ENCODE measurements at places on chromosomes 2 and 18.

GRCh38 chr18:14964406-14964805 is 216.4 kb downstream of the ANKRD30B start:
- no peak for DNase-seq

GRCh38 chr18:41075212-41075611 is 879.8 kb upstream of the PIK3C3 start:
- no peak for DNase-seq

GRCh38 chr2:22904126-22904684 is 480.8 kb upstream of the KLHL29 start:
- DNase-seq, result no peak

DNA sequence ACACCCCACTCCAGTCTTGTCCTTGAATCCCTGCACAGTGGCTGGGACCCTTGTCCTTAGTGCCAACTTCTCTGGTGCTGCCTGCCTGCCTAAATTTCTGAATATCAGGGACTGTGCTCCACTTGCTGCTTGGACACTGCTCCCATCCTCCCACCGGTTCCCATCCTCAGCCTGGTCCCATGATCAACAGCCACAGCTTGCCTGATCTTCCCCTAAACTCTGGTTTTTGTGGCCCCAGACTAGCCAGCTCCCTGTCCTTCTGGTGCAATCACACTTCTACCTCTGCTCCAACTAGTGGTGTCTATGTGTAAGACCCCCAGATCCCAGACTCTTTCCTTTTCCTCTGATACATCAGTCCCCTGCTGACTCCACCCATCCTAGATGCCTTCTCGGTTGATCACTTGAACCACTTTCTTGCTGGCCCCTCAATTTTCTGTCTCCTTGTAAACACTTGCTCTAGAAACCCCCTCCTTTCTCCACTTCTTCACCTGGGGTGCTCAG is 37.2 kb upstream of the POLE4 start:
- DNase-seq, result no peak

- no peak for DNase-seq
These were observed 392.8 kb downstream of the TNS1 start for GRCh38 chr2:217609952-217610351.

DNA sequence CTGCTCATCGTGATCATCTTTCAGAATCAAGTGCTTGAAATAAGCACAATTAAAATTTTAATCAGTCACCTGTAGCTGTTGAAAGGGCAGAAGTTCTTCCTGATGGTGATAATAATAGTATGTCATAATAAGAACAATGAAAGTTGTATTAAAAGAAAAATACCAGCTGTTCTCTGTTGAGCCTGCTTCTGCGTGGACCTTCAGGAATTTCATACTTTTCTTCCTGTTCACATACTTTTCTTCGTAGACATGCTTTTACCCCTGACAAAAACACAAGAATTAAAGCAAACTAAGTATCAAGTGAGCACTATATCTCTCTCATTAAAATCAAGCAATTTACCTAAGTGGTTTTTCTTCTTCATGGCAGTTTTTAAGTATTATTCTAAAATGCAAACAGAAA is 79.2 kb downstream of the BARD1 start:
- no peak for DNase-seq

DNA sequence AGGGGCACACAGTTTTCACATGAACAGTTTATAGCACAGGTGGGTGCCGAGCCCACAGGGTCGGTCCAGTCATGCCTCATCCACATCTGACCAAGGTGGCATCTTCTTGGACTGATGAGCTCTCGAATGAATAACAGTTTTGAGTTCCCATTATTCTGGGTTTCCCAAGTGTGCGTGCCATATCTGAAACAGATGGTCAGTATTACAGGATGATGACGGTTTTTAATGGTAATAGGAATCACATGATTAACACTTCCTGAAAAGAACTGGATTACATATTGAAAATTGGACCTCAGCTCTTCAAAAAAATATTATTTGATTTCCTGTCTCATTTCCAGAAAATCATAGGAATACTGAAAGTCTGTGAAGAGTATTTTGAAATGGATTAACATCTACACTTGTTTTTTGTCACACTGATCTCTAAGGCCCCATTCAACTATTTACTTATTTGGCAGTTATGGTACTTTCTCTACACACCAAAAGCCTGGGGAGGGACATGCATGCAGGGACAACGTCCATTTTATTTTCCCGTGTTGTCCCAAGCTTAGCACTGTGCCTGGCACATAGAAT is 22.2 kb upstream of the NAB1 start:
- no peak for DNase-seq

DNA sequence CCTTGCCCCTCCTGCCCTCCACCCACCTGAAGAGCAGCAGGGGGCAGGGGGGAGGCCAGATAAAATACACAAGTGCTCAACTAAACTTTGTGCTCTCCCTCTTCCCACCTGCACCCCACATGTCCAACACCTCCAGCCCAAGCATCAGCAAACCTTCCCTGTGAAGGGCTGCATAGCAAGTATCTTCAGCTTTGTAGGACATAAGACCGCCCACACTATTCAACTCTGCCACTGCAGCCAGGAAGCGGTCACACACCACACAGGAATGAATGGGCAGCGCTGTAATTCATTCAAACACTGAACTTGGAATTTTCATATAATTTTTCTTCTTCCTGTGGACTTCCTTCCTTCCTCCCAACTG is 27.5 kb downstream of the TFCP2L1 start:
- no peak for DNase-seq

DNA sequence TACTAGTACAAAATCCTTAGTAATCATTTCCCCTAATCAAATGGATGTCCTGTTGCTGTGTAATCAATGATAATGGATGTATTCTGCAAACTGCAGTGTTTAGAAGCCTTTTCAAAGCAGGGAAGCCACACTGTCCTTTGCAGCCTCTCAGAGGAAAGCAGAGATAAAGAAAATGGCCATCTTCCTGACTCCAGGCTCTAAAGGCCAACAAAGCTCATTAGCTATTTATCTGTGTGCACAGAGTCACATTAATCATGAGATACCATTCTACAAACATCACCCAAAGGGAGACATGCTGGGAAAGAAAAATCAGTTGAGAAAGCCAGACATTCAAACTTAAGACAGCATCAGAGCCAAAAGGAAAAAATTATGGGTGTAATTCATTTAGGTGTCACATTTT is 165.0 kb downstream of the RAD51AP2 start:
- DNase-seq, result no peak

DNA sequence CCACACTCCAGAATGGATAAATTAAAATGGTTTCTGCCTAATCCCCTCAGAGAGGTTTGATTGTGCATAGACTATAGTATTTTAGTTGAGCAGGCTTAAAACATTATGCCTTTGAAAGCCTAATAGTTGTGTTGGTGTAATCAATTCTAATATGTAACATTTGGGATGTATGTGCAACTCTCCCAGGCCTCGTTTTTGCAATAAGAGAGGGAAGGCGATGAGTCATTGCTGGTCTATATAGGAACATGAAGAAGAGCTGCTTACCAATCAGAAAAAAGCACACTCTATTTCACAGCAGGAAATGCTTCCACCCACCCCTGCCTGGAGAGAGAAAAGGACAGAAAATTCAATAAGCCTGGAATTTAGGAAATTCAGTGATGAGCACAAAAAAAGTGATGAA is 1424.0 kb upstream of the PIK3C3 start:
- DNase-seq, result no peak

DNA sequence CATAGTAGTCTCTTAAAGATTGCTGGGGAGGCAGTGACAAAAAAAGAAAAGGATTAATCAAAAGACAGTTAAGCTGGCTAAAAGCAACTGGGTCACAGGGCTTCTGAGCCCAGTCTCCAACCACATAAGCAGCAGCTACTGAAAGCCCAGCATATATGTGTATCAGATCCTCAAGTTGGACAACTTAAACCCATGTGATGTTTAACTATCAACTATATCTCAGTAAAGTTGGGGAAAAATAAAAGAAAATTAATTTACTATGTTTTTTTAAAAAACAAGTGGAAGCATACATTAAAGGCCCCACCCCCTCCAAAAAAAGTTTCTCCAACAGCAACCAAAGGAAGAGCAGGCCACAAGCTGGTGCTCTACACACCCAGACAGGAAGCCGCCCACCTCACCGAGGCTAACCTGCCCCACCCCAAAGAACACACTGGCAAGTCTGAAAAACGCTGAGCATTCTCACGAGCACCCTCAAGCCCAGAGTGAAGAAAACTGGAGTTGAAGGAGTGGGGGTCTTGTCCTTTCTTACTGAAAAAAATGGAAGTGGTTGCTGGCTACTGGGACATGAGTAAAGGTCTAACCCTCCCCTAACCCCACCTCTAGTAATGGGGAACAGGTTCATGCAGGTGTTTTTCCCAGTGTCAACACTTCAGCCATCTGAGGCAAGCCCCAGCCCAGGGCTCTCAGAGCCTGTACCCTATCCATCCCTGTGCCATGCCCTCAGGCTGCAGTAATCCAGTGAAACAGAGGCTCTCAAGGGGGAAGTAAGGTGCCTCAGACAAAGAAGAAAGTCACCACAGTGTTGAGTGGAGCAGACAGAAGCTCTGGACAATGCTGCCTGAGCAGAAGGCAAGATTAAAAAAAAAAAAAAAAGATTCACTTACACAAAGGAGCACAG is 106.3 kb downstream of the GYPC start:
- no peak for DNase-seq

GRCh38 chr2:149467436-149467835 is 120.1 kb downstream of the MMADHC start:
- no peak for DNase-seq

GRCh38 chr18:8329186-8329771 is 280.0 kb upstream of the RAB12 start:
- DNase-seq, result no peak

DNA sequence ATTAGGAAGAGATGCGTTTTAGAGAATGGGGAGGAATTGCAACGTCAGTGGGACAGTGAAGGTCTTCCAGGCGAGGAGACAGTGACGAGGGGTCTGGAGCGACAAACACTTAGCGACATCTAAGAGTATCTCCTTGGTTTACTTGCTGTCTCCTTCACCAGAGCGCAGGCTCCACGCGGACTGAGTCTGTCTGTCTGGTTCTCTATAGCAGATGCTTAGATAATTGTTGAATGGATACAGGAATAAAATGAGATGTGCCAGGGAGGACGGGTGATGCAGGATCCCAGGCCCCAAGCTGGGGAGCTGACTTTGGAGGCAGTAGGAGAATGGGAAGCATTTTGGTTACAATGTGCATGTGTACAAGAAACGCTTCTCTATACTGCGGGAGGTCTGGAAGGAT is 56.9 kb upstream of the SMAD7 start:
- DNase-seq, result no peak

- no peak for DNase-seq
These were observed 26.1 kb upstream of the SLC38A11 start for GRCh38 chr2:164981217-164981990.

DNA sequence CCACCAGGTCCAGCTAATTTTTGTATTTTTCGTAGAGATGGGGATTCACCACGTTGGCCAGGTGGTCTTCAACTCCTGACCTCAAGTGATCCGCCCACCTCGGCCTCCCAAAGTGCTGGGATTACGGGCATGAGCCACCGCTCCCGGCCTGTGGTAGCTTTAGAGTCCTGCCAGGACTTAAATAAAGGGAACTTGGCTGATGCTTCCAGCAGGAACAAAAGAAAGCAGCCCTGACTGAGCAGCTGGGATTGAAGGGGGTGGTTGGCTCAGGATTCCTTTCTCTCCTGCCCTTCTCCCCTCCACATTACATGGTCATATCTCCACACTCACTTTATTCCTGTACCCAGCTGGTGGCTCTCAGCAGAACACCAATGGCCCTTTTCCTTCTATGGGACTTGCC is 20.0 kb downstream of the EFHD1 start:
- DNase-seq, result no peak

DNA sequence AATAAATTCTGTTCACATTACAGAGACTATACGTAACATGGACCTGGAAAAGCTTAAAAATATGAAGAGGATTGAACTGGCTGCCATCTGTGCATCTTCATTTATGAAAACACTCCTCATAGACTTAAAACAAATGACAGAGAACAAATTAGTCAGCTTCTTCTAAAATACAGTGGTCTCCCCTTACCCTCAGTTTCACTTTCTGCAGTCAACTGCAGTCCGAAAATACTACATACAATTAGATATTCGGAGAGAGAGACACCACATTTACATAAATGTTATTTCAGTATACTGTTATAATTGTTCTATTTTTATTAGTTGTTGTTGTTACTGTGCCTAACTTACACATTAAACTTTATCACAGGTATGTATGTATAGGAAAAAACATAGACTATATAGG is 6.5 kb downstream of the RNF103 start:
- no peak for DNase-seq

GRCh38 chr2:37775908-37776250 is 104.4 kb upstream of the CDC42EP3 start:
- no peak for DNase-seq

DNA sequence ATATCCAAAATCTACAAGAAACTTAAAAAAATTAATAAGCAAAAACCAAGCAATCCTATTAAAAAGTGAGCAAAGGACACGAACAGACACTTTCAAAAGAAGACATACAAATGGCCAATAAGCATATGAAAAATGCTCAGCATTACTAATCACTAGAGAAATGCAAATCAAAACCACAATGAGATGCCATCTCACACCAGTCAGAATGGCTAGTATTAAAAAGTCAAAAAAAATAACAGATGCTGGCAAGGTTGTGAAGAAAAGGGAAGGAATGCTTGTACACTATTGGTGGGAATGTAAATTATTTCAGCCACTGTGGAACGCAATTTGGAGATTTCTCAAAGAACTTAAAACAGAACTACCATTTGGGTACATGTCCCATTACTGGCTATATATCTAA is 128.8 kb upstream of the SESTD1 start:
- no peak for DNase-seq

DNA sequence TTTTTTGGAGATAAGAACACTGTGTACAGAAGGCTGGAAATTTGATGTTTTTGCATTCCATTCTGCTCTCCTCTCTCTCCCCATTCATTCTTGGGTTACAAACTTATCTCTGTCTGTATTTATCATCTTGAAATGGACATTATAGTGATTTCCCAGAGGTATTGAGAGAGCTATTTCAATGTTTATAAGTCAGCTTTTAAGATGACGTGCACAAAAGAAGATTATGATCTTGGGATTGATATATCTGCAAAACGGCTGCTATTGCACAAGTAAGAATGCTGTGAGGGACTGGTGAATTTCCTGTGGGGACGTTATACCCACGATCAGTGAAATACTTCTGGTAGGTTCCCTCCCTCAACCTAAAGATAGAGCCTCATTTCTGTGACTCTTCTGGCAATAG is 61.0 kb upstream of the DTNA start:
- DNase-seq, result no peak

- DNase-seq, result no peak
These were observed 55.2 kb upstream of the MGAT4A start for GRCh38 chr2:98786179-98786578.

- DNase-seq, result no peak
These were observed 169.9 kb upstream of the SLC39A10 start for GRCh38 chr2:195486987-195487644.

All from amygdala (tissue), 56 donors.